Gastrocnemius medialis (tissue), 4 donors: ENCODE measurements at places on chromosomes 6 and 20. TPM values are rescaled to one million over a fixed set of nuclear protein-coding genes. Genes with fewer than 3 reads are reported as not detected.

- H3K4me3 ChIP-seq = no peak overlapping the region
- DNase-seq = no peak
- no peaks in the 10 kb centered on the region for H3K4me1 ChIP-seq
- H3K27ac ChIP-seq = no peak overlapping the region
- H3K36me3 ChIP-seq = no peaks in the 10 kb centered on the region
Measured at GRCh38 chr6:168871642-168872315, 381.9 kb downstream of the THBS2 start.

Gene ADAM33
- 3.2 TPM for total RNA-seq

Gene GNAS-AS1
- total RNA-seq = not detected

Gene PPIL6
- total RNA-seq = 1.1 TPM

Gene OR2B6
- total RNA-seq = not detected

DNA sequence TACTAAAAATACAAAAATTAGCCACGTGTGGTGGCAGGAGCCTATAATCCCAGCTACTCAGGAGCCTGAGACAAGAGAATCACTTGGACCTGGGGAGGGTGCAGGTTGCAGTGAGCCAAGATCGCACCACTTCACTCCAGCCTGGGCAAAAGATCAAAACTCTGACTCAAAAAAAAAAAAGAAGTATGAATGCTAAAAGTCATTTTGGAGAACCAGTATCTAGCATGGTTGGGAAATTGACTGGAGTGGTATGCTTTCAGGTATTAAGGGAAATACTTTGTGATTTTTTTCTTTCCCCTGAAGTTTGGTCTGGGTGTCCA lies 30.1 kb downstream of the PCMT1 start:
- H3K27ac ChIP-seq = no peak overlapping the region
- no peaks in the 10 kb centered on the region for H3K27me3 ChIP-seq
- no peak for DNase-seq
- H3K4me3 ChIP-seq = no peak overlapping the region
- no peaks in the 10 kb centered on the region for H3K36me3 ChIP-seq

- H3K27ac ChIP-seq = peak overlapping the region; percentile 92
- H3K36me3 ChIP-seq = peaks cover 7% of the 10 kb centered on the region
- H3K4me1 ChIP-seq = peaks cover 38% of the 10 kb centered on the region
- peak overlapping the region; percentile 100 for H3K4me3 ChIP-seq
- peak; percentile 55 for DNase-seq
Measured at GRCh38 chr20:58981628-58982364, 740 bp downstream of the NELFCD start.

DNA sequence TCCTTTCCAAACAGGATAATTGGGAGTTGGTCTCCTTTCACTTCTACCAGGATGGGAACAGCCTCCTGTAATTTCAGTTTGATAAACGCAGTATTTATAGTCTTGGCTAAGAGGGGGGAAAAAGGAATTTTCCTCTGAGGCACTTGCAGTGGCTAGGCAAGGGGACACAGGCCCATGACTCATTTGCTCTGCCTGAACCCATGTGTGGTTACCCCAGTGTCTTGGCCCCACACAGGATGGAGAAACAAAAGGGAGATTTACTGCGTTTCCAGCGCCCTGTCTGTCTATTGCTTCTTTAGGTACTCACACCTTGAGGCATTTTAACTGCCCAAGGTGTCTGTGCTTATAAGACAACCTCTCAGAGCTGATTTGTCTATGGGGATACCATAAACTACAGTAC lies 74.8 kb upstream of the NEDD9 start:
- DNase-seq = no peak
- no peaks in the 10 kb centered on the region for H3K36me3 ChIP-seq
- no peaks in the 10 kb centered on the region for H3K4me1 ChIP-seq
- H3K4me3 ChIP-seq = no peak overlapping the region
- H3K27ac ChIP-seq = no peak overlapping the region
- no peaks in the 10 kb centered on the region for H3K27me3 ChIP-seq

- H3K27ac ChIP-seq = no peak overlapping the region
- no peak for DNase-seq
- no peak overlapping the region for H3K4me3 ChIP-seq
- no peaks in the 10 kb centered on the region for H3K36me3 ChIP-seq
- peaks cover 21% of the 10 kb centered on the region for H3K4me1 ChIP-seq
Measured at GRCh38 chr20:46203510-46203837, 85.4 kb downstream of the CD40 start.

GRCh38 chr6:5671601-5672559 lies 334.8 kb downstream of the NRN1 start:
- H3K4me3 ChIP-seq = peak overlapping the region; percentile 26
- H3K36me3 ChIP-seq = no peaks in the 10 kb centered on the region
- peaks cover 38% of the 10 kb centered on the region for H3K4me1 ChIP-seq
- DNase-seq = no peak
- H3K27me3 ChIP-seq = no peaks in the 10 kb centered on the region

GRCh38 chr20:19568128-19568527 lies 189.9 kb upstream of the RIN2 start:
- no peak overlapping the region for H3K27ac ChIP-seq
- no peaks in the 10 kb centered on the region for H3K36me3 ChIP-seq
- no peaks in the 10 kb centered on the region for H3K27me3 ChIP-seq

DNA sequence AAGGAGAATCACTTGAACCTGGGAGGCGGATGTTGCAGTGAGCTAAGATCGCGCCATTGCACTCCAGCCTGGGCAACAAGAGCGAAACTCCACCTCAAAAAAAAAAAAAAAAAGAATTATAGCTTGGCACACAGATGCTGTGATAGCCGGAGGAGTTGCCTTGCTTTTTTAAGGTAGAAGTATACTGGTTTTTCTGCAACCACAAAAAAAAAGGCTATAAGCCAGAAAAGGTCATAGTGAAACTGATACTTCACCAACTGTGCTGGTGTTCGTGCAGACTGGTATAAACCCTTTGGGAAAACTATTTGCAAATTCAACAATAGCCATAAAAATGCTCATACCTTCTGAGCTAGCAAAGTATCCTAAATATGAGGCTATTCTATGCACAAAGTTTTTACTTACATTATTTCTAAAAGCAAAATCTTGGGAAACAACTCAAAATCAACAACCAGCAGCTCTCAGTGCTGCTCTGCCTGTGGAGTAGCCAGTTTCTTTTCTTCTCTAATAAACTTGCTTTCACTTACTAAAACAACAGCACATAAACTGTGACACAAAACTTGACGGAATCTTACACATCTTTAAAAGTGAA lies 44.0 kb downstream of the B4GALT5 start:
- DNase-seq = no peak
- no peak overlapping the region for H3K4me3 ChIP-seq
- H3K27ac ChIP-seq = peak overlapping the region; percentile 0
- H3K36me3 ChIP-seq = no peaks in the 10 kb centered on the region
- no peaks in the 10 kb centered on the region for H3K27me3 ChIP-seq

Gene SYTL3
- 3.0 TPM for total RNA-seq

Gene SNRPB
- total RNA-seq = 175 TPM

Gene ARMH2
- not detected for total RNA-seq

GRCh38 chr20:56859039-56859800 lies 230.1 kb downstream of the TFAP2C start:
- H3K27me3 ChIP-seq = peaks cover 3% of the 10 kb centered on the region
- no peaks in the 10 kb centered on the region for H3K4me1 ChIP-seq
- H3K27ac ChIP-seq = no peak overlapping the region
- no peaks in the 10 kb centered on the region for H3K36me3 ChIP-seq
- H3K4me3 ChIP-seq = no peak overlapping the region

DNA sequence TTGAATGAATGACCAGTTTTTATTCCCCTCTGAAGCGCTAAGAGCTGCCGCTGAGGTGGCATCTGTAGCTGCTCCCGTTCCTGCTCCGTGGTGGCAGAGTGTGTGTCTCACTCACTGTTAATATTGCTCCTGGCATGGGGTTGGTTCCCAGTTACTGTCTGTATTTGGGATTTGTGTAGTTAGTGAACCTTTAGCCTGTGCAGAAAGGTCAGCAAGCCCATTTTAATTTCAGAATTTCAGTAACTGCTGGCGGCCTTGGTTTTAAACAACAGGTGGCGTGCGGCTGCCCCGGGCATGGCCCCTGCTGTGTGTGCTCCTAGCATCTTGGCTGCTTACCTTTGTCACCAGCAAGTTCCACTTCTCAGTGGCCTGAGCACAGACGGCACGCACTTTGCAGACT lies 54.1 kb upstream of the SLC22A1 start:
- no peak for DNase-seq
- no peak overlapping the region for H3K4me3 ChIP-seq
- peaks cover 20% of the 10 kb centered on the region for H3K4me1 ChIP-seq
- peaks cover 54% of the 10 kb centered on the region for H3K36me3 ChIP-seq
- no peaks in the 10 kb centered on the region for H3K27me3 ChIP-seq
- H3K27ac ChIP-seq = peak overlapping the region; percentile 96

DNA sequence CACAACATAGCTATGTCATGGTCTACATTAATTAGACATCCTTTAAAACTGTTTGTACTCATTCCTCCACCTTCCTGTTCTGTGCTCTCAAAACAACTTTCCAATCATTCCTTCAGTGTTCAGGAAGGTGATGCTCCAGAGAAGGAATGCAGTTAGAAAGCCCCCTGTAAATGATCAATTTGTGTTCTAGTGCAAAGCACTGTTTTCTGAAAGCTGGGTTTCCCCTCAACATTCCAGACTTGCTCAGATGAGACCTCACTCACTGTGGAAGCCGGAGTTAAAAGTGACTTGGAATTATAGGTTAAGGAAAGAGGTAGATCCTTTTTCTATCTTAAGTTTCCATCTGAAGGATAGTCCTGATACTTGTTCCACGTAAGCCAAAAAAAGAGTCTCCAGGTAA lies 95.9 kb downstream of the BMP2 start:
- H3K4me1 ChIP-seq = no peaks in the 10 kb centered on the region
- no peaks in the 10 kb centered on the region for H3K27me3 ChIP-seq
- no peak overlapping the region for H3K27ac ChIP-seq
- H3K4me3 ChIP-seq = no peak overlapping the region
- DNase-seq = no peak
- H3K36me3 ChIP-seq = no peaks in the 10 kb centered on the region

Gene CTAGE9
- not detected for total RNA-seq

Gene TMEM170B
- 5.5 TPM for total RNA-seq

DNA sequence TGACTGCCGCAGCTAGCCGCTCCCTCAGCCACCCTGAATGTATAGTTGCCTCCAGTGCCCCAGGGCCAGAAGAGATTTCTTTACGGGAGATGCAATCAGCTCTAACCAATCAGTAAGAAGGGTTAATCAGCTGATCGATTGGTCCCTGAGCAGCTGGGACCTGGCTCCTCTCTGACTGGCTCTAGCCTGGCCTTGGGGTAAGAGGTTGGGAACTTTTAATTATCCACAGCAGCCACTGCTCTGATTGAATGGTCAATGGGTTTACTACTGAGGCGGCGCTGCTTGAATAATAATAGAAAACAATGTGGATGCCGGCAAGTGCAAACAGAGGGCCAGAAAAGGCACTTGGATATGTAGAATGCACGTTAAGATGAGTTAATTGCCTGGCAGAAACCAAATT lies 99.8 kb downstream of the TFAP2A start:
- no peaks in the 10 kb centered on the region for H3K36me3 ChIP-seq
- no peak overlapping the region for H3K4me3 ChIP-seq
- DNase-seq = no peak
- no peaks in the 10 kb centered on the region for H3K27me3 ChIP-seq
- no peak overlapping the region for H3K27ac ChIP-seq

Gene EDN1
- 9.6 TPM for total RNA-seq

Gene GRM1
- 0.04 TPM for total RNA-seq

DNA sequence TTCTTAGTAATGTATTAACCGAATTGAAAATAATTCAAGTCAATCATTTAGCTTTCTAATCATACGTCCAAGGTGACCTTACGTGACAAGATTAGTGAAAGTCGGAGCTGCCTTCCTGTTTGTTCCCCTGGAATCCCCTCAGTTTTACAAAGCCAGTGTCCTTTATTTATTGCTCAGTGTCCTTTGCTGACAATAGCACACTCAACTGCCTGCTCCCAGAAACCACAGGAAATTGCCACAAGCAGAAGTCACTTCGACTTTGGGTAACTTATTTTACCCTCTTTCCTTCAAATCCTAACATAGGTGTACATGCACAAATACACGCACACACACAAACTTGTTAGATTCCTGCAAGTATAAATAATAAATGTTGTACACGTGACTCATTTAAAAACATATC lies 1167.7 kb upstream of the ADGRB3 start:
- no peak overlapping the region for H3K27ac ChIP-seq
- H3K27me3 ChIP-seq = no peaks in the 10 kb centered on the region
- no peaks in the 10 kb centered on the region for H3K4me1 ChIP-seq
- DNase-seq = no peak
- no peaks in the 10 kb centered on the region for H3K36me3 ChIP-seq
- H3K4me3 ChIP-seq = no peak overlapping the region

Gene SPATA25
- not detected for total RNA-seq

Gene SLC22A16
- total RNA-seq = not detected

GRCh38 chr20:24981790-24982189 lies 10.8 kb downstream of the APMAP start:
- H3K27me3 ChIP-seq = no peaks in the 10 kb centered on the region
- no peak overlapping the region for H3K27ac ChIP-seq
- peaks cover 23% of the 10 kb centered on the region for H3K36me3 ChIP-seq

DNA sequence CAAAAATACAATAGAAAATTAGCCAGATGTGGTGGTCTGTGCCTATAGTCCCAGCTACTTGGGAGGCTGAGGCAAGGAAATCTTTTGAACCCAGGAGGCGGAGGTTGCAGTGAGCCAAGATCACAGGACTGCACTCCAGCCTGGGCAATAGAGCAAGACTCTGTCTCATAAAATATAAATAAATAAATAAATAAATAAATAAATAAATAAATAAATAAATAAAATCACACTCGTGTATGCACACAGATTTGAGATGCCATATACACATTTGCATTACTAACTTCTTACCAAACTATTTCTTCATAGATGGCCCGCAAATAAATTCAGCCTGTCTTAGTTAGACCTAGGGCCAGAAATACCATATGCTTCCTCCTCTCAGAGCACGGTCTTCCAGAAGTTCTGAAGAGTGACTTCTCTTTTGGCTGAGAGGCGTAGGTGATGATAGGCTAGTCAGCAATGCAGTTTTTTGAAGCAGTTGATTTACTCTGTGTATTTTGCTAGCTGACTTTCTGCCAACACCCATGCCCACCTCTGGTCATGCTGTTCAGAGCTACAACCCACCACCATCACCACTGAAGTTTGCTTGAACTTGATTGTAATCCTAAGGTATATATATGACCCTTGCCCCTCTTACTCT lies 150.1 kb downstream of the SASH1 start:
- no peaks in the 10 kb centered on the region for H3K27me3 ChIP-seq
- peak overlapping the region; percentile 57 for H3K27ac ChIP-seq
- no peak overlapping the region for H3K4me3 ChIP-seq
- H3K4me1 ChIP-seq = peaks cover 33% of the 10 kb centered on the region
- H3K36me3 ChIP-seq = no peaks in the 10 kb centered on the region

DNA sequence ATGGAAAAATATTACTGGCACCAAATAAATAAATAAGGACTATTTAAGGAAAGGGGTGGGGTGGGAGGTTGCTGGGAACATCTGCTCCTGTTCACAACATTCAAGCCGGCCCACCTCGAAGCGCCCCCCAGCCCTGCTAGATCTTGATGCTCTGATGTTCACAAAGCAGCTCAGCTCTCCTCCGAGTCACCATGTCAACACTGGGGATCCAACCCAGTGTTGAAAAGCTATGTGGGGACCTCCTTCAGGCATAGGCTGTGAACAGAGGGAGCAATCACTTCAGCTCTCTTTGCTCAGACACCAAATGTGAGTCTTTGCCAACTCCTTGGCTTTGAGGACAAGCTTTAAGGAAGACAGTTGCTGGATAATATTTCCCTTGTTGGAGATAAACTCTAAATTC lies 176.8 kb upstream of the NT5E start:
- no peak overlapping the region for H3K27ac ChIP-seq
- H3K4me1 ChIP-seq = no peaks in the 10 kb centered on the region
- DNase-seq = no peak

GRCh38 chr6:48183178-48183577 lies 72.2 kb upstream of the PTCHD4 start:
- H3K27ac ChIP-seq = no peak overlapping the region
- H3K36me3 ChIP-seq = no peaks in the 10 kb centered on the region
- H3K27me3 ChIP-seq = no peaks in the 10 kb centered on the region

- no peak overlapping the region for H3K4me3 ChIP-seq
- no peak overlapping the region for H3K27ac ChIP-seq
- no peaks in the 10 kb centered on the region for H3K4me1 ChIP-seq
- no peaks in the 10 kb centered on the region for H3K27me3 ChIP-seq
Measured at GRCh38 chr6:2111162-2111677, 134.2 kb downstream of the GMDS start.
